ENCODE measurements at places on chromosomes 16 and 17. TPM values are rescaled to one million over a fixed set of nuclear protein-coding genes. Genes with fewer than 3 reads are reported as not detected.
A peak's percentile ranks its signal among the peaks of the same experiment; 100 is the strongest.

DNA sequence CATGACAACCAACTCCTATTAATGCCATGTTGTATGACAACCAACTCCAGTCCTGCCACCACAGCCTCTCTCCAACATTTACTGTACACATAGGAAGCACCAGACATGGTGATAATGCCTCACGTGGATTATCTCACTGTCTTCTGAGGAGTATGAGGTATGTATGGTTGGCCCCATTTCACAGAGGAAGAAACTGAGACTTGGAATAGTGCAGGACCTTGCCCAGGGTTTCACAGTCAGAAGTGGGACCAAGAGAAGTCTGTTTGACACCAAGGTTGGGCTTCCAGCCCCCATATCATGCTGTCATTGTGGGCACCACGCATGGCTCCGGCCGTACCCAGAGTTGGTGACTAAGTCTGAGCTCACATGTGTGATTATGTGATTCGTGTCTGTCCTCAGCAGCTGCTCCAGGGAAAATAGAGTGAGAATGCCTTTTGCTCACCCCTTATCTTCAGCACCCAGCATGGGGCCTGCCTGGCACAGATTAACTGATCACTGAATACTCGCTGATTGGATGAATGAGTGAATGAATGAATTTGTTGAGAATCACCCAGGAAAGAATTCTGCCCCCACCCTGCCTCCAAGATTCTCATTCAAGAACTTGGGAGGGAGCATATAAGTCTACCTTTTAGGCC lies 204.1 kb upstream of the NLRP1 start:
- peaks cover 7% of the 10 kb centered on the region for H3K27me3 ChIP-seq
- H3K36me3 ChIP-seq = no peaks in the 10 kb centered on the region
- H3K27ac ChIP-seq = no peak overlapping the region
- no peak overlapping the region for H3K4me3 ChIP-seq
- peaks cover 31% of the 10 kb centered on the region for H3K4me1 ChIP-seq

Gene TNFSF13
- total RNA-seq = 1.1 TPM

Gene ACE
- total RNA-seq = 17.7 TPM

Gene SMPD3
- total RNA-seq = 0.72 TPM

Gene TTLL6
- not detected for total RNA-seq

Gene HS3ST3A1
- 7.1 TPM for total RNA-seq

DNA sequence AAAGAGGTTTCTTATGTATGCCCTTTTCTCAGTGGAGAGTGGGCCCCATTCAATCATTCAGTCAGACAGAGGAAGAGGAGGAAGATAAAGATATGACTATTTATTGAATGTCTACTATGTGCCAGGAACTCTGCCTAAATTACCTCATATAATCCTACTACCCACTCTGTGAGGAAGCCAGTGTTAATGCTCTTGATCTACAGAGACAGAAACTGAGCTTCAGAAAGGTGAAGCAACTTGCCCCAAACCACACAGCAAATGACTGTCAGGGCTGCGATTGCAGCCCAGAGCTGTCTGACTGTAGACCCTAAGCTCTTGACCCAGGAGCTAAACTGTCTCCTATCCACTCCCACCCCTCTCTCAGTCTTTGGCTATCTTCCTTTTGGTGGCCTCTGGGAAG lies 8.4 kb downstream of the SRCIN1 start:
- H3K4me3 ChIP-seq = no peak overlapping the region
- no peak overlapping the region for H3K27ac ChIP-seq
- H3K4me1 ChIP-seq = no peaks in the 10 kb centered on the region

DNA sequence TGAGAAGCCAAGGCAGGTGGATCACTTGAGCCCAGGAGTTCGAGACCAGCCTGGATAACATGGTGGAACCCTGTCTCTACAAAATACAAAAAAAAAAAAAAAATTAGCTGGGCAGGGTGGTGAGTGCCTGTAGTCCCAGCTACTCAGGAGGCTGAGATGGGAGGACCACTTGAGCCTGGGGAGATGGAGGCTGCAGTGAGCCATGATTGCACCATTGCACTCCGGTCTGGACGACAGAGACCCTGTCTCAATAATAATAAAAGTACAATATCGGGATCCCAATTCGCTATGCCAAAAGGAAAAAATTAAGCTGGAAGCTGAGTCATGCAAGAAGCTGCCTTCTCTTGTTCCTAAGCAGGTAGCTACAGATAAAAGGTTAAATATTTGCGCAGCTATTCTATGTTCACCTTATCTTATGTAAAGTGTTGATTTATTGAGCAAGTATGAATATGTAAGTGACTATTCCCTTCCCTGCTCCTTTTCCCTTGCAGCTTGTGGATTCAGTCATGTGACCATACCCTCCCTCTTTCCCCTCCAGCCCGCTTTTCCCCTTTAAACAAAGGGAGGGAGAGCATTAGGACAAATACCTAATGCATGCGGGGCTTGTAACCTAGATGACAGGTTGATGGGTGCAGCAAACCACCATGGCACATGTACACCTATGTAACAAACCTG lies 112.0 kb downstream of the LITAF start:
- no peaks in the 10 kb centered on the region for H3K27me3 ChIP-seq
- no peaks in the 10 kb centered on the region for H3K4me1 ChIP-seq
- H3K36me3 ChIP-seq = no peaks in the 10 kb centered on the region
- H3K4me3 ChIP-seq = no peak overlapping the region
- H3K27ac ChIP-seq = no peak overlapping the region

Gene TBC1D3D
- not detected for total RNA-seq

- no peaks in the 10 kb centered on the region for H3K27me3 ChIP-seq
- H3K36me3 ChIP-seq = no peaks in the 10 kb centered on the region
- peak overlapping the region; percentile 80 for H3K27ac ChIP-seq
- peak overlapping the region; percentile 16 for H3K4me3 ChIP-seq
Measured at GRCh38 chr17:75872434-75873351, 5.7 kb downstream of the TRIM47 start.

GRCh38 chr16:7037495-7037894 lies 295.1 kb upstream of the RBFOX1 start:
- no peak overlapping the region for H3K4me3 ChIP-seq
- H3K4me1 ChIP-seq = no peaks in the 10 kb centered on the region
- no peak for DNase-seq

GRCh38 chr16:57413301-57413730 lies 8.7 kb downstream of the CCL17 start:
- no peak overlapping the region for H3K4me3 ChIP-seq
- H3K36me3 ChIP-seq = no peaks in the 10 kb centered on the region
- peaks cover 6% of the 10 kb centered on the region for H3K27me3 ChIP-seq
- no peak overlapping the region for H3K27ac ChIP-seq

Gene ACSM2A
- total RNA-seq = not detected

- peak; percentile 60 for DNase-seq
- peaks cover 16% of the 10 kb centered on the region for H3K36me3 ChIP-seq
- H3K4me1 ChIP-seq = peaks cover 4% of the 10 kb centered on the region
- H3K27me3 ChIP-seq = no peaks in the 10 kb centered on the region
- no peak overlapping the region for H3K27ac ChIP-seq
Measured at GRCh38 chr17:35127751-35128514, 6.5 kb downstream of the FNDC8 start.

Gene SLC38A8
- not detected for total RNA-seq

DNA sequence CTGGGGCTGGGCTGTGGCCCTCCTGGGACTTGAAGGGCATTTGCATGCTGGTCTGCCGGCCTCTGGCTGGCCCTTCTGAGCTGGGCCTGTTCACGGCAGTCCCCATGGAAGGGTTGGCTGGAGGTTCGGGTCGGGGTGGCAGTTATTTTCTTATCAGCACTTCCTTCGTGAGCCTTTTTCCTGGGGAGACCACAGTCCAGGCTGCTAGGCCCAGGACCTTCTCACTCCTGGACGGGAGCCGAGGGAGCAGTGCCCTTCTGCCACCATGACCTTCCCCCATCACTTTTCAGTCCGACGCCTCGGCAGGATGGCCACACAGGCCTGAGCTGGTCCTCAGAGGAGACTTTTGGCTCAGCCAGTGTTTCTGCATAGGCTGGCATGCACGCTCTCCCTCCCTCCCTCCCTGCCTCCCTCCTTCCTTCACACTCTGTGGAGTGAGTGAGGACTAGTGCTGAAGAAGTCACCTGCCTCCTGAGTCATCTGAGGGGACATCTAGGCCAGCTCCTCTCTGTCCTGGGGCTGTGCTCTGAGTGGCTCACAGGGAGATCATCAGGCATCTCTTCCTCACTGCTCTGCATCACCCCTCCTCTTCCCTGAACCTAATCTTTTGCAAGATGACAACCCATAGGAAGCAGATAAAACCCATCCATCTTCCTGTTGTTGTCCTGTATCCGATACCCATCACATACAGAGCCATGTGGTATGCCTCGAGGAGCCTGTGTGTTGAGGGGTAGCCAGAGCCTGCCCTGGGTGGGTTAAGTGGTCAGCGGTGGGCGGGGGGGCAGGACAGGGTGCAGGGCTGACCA lies 109.7 kb downstream of the RAP1GAP2 start:
- no peaks in the 10 kb centered on the region for H3K4me1 ChIP-seq
- no peak overlapping the region for H3K27ac ChIP-seq
- no peaks in the 10 kb centered on the region for H3K36me3 ChIP-seq
- peak; percentile 64 for DNase-seq
- H3K4me3 ChIP-seq = no peak overlapping the region

Gene PLD6
- total RNA-seq = 2.7 TPM

DNA sequence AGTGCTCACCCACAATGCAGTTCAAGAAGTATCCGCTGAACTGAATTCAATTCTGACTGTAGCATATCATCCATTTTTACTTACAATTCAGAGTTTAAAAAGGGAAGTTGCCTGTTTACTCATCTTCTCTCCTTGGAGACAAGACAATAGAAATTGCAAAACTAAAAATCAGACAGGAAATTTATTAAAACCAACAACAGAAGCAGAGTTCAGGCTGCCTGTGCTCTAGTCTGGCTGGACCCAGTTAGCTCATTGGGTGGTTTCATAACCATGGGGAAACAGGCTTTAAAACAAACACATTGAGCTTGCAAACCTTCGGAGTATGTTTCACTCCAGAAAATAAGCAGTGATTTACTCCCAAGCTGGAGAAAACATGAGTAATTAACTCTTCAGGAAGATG lies 321.4 kb downstream of the GRIN2A start:
- DNase-seq = no peak
- H3K4me3 ChIP-seq = no peak overlapping the region
- no peaks in the 10 kb centered on the region for H3K27me3 ChIP-seq
- H3K27ac ChIP-seq = no peak overlapping the region
- no peaks in the 10 kb centered on the region for H3K4me1 ChIP-seq

DNA sequence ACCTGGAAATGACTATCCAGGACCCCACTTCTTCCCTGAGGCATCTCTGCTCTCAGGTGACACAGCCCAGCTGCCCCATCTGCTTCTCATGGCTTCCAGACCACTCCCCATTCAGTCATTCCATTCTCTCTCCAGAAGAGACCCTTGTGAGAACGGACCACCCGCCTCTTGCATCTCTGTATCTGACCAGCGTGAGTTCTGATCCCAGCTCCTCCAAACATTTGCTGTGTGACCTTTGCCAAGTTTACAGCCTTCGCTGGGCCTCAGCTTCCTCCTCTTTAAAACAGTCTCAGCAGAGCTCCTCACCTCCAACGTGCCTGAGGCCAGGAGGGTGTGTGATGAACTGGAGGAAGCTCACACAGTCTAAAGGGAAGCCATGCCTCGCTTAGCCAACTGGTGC lies 39.6 kb downstream of the C16orf82 start:
- H3K27me3 ChIP-seq = no peaks in the 10 kb centered on the region
- H3K36me3 ChIP-seq = no peaks in the 10 kb centered on the region
- H3K4me1 ChIP-seq = no peaks in the 10 kb centered on the region
- no peak overlapping the region for H3K4me3 ChIP-seq

Data from osteoblast (primary cell).